ENCODE measurements at places on chromosomes 12 and 14. TPM values are rescaled to one million over a fixed set of nuclear protein-coding genes. Genes with fewer than 3 reads are reported as not detected.

The CLECL1 gene
- total RNA-seq = not detected

DNA sequence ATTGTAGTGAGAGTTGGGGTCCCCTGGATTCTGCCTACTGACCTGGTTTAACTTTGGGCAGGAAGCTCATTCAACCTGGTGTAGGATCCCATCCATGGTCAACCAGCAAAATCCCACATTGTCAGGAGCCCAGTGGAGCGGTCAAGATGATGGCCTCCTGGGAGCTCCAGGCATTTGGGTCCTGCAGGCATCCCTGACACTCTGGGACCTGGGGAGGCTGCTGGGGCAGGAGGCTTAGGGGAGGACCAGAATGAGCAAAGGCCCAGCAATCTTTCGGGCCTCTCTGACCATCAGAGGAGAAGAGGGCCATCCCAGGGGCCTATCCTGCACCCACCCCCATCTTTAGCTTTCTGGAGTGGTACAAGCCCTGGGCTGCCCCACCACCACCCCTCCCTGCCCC is 104.0 kb downstream of the PRMT8 start:
- DNase-seq = peak; percentile 35

DNA sequence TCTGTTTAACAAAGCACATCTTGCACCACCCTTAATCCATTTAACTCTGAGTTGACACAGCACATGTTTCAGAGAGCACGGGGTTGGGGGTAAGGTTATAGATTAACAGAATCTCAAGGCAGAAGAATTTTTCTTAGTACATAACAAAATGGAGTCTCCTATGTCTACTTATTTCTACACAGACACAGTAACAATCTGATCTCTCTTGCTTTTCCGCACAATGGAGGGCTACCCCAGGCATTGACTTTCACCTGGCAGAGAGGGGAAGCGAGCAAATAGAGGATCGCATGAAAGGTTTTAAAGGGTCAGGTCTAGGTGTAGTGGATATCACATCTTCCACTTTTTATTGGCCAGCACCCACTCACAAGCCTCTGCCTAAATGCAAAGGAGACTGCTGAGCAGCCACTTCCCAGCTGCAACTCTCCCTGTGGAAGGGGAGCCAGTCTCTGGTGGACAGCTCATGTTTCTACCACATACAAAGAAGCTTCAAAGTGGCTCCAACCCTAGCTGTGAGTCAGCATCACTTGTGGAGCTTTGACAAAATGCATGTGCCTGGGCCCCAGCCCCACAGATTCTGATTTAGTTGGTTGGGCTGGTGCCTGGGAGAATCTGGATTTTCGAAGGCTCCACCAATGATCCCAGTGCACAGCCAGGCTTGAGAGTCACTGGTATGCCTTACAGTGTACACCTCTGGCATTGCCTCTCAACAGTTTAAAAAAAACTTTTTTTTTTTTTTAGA is 7.2 kb upstream of the FNTB start:
- no peak for DNase-seq

DNA sequence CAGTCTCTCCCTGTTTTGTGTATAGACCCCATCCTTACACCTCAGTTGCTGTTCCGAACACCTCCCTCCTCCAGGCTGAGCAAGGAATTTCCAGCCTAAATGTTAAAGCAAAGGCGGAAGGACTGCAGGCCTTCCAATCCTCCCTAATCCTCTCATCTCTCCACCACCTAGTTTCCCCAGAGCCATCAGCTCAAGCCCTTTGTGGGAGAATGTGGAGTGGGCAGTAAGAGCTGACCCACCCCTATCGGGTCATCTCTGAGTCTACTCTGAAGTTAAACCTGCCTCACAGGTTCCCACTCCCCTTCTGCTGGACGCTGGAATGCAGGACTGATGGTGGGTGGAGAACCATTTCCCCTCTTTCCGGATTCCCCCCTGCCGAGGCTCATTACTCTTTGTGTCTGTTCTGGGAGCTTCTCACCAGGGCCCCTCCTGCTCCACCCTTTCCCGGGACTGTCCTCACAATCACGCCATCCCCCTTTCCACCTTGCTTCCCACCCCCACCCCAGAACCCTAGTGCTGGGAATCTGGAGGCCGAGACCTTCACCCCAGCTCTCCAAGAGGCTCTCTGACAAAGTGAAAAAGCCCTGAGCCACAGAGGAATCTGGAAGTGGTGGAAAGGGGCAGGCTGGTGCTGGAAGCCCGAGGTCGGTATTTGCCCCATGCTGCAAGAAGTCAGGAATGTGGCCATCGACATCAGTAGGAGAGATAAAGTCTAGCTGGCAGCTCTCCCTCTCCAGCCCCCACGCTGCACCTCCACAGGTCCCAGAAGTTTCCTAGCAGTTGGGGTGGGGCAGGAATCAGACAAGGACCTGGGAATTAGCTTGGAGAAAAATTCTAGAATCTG is 3.3 kb upstream of the KRT18 start:
- DNase-seq = no peak

DNA sequence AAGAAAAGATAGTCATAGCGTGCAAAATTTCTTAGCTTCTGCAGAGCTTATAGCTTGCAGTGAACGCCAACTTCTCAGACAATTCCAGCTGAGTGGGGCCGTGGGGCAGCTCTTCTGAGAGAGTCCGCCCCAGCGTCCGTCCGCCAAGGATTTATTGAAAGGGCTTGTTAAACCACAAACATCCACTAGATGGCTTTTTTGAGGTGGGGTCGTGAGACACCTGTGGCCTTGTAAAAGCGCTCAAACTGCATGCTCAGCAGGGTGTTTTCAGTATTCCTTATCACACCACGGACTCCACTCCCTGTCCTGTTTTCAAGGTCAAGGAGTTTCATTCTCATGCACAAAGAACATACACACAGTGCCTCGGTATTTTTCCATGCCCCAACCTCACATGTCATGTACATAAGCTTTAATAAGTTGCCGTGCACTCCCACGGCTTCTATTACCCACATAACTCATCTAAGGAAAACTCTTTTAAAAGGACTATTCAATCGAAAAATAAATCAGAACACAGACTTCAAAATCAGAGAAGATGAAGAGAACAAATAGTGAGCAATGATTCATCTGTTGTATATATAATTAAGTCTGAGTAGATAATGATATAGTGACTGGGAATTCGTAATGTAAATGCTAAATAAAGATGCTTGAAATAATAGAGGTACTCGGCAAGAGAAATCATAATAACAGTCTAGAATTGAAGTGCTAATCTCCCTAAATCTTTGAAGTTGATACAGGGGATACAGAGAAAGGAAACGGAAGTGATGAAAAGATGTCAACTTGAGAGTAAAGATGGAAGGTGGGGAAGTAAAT is 46.7 kb downstream of the WBP11 start:
- DNase-seq = no peak

DNA sequence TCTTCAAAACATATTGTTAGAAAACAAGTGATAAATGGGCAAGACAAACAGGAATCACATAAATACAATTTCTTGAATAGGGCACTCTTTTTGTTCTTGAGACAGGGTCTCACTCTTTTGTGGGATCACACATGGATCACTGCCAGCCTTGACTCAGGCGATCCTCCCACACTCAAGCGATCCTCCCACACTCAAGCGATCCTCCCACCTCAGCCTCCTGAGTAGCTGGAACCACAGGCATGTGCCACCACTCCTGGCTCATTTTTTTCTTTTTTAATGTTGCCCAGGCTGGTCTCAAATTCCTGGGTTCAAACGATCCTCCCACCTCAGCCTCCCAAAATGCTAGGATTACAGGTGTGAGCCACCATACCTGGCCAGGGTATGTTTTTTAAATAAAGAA is 57.4 kb downstream of the ATP2B1 start:
- DNase-seq = no peak

GRCh38 chr14:66242001-66242400 is 244.2 kb upstream of the CCDC196 start:
- no peak for DNase-seq

The MYBPC1 gene
- total RNA-seq = not detected

The TAS2R50 gene
- 1.8 TPM for total RNA-seq

GRCh38 chr14:22432348-22432976 is 156.6 kb downstream of the DAD1 start:
- DNase-seq = no peak

DNA sequence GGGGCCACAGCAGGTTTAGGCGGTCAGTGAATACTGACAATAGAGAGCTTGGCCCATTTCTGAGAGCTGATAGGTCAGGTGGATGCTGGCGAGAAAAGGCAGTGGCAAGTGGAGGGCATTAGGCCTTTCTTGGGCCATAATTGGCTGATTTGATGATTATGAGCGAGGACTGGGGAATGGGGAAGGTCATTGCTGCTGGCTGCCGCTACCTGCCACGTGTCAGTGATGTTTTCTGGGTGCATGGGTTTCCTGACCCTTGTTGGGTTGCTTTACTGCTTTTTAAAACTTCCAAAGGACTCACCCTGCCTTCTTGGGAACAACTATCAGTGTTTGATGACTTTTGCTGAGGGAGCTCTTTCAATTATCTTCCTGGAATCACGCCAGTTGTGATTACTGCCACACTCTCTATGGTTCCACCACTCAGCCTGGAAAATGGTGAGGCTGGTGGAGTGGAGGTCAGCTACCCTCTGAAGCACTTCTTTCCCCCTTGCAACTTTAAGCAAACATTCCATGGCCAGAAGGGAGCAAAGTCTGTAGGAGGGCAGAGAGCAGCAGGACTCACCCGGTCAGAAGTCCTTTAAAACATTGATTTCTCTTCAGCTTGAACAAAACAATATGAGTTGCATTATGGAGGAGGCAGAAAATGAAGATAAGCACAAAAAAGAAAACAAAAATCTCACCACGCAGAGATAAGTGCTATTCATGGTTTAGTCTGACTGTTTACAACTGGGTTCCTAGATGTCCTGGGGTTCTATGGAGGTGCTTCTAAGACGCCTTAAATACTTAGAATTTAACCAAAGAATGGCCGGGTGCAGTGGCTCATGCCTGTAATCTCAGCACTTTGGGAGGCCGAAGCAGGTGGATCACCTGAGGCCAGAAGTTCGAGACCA is 12.1 kb upstream of the SLC10A1 start:
- DNase-seq = no peak

- DNase-seq = no peak
Observed at GRCh38 chr14:75858362-75858761, 123.4 kb downstream of the TGFB3 start.

DNA sequence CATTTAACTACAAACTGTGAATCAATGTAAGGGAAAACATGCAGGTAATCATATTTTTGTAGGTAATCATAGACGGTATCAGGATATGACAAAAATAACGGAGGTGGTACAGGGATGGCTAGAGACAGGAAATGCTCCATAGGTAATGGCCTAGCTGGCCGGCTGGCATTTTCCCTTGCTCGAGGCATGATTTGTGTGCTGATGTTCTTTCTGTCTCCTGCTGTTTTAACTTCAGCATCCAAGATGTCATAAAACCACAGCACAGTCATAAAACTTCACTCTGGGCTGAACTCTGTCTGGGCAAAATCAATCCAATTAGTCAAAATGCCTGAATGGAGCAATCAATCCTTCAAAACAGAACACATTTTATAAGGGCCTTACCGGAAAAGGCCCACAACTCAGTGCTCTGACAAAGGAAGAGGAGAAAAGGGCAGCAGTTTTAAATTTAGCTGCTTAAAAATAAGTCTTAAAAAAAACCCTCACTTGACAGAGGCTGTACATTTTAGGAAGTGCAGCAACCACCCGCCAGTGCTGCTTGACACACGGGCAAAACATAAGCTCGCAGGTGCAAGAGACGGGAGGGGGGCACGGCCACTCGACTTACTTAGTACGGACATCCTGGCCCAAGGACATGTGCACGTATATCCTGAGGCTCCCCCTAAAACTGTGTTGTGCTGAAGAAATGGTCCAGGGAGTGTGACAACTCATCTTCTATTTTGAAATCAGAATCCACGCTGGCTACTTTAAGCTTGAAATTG is 40.5 kb upstream of the GPR68 start:
- DNase-seq = peak; percentile 50

GRCh38 chr12:98924-99352 is 32.4 kb downstream of the IQSEC3 start:
- DNase-seq = no peak

DNA sequence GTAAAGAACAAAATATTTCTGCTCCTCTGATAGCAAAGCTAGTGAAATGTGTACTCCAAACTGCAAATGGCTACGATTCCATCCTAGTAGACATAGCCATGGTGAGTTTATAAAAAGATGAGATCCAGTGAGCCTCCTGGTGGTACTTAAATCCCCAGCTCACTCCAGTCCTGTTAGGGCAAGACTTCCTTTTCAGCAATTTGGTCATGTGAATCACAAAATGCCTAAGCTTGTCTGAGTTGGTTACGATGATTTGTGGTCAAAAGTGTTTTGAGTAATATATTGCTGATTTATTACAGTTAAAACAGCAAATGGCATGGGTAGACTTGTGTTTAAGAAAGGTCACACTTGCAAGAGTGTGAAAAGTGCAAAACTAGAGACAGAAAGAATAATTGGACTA is 102.7 kb upstream of the NAV3 start:
- no peak for DNase-seq

The KRT5 gene
- not detected for total RNA-seq

DNA sequence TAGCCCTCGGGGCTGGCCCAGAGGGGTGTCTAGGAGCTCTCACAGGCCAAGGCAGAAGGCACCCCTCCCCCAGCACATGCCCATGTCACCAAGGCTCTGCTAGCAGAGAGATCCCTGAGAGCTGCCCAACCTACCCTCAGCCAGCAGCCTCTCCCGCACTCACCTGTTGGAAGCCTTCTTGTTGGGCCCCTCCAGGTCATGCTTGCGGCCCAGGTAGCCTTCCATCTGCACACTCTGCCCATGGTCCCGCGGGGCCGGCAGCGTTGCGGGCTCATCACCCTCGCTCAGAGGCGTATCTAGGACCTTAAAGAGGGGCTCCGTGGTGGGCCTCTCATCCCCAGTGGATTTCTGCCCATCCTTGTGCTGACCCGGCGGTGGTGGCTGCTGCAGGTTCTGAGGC is 49.1 kb downstream of the PLEKHG3 start:
- no peak for DNase-seq

- no peak for DNase-seq
Observed at GRCh38 chr12:78447373-78447772, 417.2 kb upstream of the SYT1 start.

DNA sequence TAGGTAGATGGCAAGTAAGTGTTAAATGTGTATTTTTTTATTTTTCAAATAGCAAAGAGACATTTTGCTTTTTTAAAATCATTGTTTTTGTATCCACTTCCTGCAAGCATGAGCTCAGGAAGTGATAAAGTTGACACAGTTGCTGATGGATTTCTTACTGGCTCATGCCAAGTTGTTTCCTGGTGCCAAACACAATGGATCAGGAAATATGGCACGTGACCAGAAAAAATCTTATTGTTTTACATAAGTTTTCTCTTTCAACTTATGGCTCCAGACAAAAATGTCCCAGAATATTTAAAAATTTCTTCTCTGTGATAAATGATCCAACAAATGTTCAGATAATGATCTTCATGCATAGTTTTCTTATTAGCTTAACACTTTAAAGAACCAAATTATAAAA is 1279.1 kb upstream of the FLRT2 start:
- no peak for DNase-seq

The ZDHHC22 gene
- 0.13 TPM for total RNA-seq

The HOXC13 gene
- not detected for total RNA-seq

GRCh38 chr12:113582521-113583218 is 111.0 kb upstream of the LHX5 start:
- no peak for DNase-seq

The FERMT2 gene
- total RNA-seq = 423 TPM

The CMAS gene
- total RNA-seq = 28.5 TPM

The SIX1 gene
- total RNA-seq = 92.0 TPM

GRCh38 chr12:46380881-46381280 is 8.3 kb upstream of the SLC38A2 start:
- no peak for DNase-seq

All from chondrocyte (in vitro differentiated cells).